Islet precursor cell (in vitro differentiated cells): ENCODE measurements at places on chromosomes 6 and 20.

- DNase-seq: no peak
These were observed 169.4 kb downstream of the SYNDIG1 start for GRCh38 chr20:24638591-24639548.

- no peak for DNase-seq
These were observed 74.8 kb upstream of the SHLD1 start for GRCh38 chr20:5675103-5676091.

- peak; percentile 22 for DNase-seq
These were observed 1.9 kb downstream of the TMEM239 start for GRCh38 chr20:2817891-2818595.

- no peak for DNase-seq
These were observed 549.8 kb downstream of the PRKN start for GRCh38 chr6:162177746-162178145.

GRCh38 chr20:8271727-8272126, 139.7 kb downstream of the PLCB1 start:
- no peak for DNase-seq

DNA sequence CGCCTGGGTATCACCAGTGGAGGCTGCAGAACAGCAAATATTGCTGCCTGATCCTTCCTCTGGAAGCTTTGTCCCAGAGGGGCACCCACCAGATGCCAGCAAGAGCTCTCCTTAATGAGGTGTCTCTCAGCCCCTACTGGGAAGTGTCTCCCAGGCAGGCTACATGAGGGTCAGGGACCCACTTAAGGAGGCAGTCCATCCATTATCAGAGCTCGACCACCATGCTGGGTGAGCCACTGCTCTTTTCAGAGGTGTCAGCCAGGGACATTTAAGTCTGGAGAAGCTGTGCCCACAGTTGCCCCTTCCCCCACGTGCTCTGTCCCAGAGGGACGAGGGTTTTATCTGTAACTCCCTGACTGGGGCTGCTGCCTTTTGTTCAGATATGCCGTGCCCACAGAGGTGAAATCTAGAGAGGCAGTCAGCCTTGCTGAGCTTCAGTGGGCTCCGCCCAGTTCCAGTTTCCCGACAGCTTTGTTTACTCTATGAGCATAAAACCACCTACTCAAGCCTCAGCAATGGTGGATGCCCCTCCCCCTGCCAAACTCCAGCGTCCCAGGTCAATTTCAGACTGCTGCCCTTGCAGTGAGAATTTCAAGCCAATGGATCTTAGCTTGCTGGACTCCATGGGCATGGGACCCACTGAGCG, 25.9 kb upstream of the AIG1 start:
- no peak for DNase-seq

DNA sequence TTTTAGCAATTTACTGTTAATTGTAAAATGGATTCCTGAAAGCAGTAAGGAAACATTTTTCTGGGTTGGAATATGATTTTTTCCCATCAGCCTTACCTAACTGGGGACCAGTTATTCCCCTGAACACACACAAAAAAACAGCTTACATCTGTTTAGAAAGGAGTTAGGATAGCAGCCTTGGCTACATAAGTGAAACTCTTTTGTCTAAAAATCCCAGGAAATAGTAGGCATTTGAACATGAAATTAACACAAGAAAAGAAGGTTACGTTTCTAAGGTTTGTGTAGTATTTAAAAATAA, 696.2 kb upstream of the MARCKS start:
- DNase-seq: no peak

DNA sequence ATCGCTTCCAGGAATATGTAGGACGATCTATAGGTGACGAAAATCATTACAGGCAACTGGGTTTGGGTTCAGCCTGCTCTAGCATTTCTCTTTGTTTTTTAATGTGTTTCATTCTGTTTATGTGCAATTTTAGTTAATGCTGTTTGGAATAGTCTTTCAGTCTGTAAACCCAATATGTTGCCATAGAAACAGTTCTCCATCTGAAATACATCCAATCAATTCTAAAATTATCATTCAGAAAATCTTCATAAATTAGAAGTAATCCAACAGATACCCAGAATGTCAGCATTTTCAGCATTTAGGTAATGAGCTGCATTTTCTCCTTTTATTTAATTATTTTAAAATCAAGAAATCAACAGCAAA, 34.8 kb upstream of the COL9A1 start:
- DNase-seq: no peak

DNA sequence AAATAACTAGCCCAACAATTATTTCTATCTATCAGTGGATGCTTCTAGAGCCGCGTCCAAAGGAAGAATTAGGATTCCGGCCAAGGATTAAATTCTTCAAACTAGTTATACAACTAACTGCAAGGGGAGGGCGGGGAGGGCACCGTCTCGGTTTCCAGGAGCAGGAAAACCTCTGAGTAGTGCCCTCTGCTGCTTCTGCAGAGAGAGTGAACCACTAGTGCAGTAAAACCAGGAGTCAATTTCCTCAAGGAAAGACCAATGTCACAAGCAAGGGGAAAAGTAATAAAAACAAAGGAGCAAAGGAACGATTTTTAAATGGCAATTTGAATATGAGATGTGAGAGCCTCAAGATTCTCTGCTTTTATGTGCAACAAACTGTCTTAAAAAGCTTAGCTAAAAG, 16.5 kb upstream of the UBE2J1 start:
- DNase-seq: peak; percentile 81

GRCh38 chr6:90463359-90463758, 123.5 kb downstream of the MAP3K7 start:
- no peak for DNase-seq

DNA sequence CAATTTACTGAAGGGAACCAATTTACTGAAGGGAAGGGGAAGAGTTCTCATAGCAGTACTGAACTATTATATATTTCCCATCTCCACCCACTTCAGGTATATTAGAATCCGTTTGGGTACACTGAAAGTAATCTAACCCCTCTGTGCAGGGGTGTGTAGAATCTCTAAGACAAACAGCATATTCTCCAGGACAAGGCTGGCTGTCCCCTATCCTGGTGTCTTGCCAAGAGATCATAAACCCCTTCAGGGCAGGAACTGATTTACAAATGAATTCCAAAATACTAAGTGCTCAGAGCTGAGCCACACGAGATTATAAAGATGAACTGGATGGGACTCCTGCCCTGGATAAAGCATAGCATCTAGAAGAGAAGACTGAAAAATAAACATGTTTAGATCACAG, 9.2 kb downstream of the ASF1A start:
- DNase-seq: no peak

GRCh38 chr20:53399083-53399482, 194.6 kb downstream of the ZNF217 start:
- no peak for DNase-seq

DNA sequence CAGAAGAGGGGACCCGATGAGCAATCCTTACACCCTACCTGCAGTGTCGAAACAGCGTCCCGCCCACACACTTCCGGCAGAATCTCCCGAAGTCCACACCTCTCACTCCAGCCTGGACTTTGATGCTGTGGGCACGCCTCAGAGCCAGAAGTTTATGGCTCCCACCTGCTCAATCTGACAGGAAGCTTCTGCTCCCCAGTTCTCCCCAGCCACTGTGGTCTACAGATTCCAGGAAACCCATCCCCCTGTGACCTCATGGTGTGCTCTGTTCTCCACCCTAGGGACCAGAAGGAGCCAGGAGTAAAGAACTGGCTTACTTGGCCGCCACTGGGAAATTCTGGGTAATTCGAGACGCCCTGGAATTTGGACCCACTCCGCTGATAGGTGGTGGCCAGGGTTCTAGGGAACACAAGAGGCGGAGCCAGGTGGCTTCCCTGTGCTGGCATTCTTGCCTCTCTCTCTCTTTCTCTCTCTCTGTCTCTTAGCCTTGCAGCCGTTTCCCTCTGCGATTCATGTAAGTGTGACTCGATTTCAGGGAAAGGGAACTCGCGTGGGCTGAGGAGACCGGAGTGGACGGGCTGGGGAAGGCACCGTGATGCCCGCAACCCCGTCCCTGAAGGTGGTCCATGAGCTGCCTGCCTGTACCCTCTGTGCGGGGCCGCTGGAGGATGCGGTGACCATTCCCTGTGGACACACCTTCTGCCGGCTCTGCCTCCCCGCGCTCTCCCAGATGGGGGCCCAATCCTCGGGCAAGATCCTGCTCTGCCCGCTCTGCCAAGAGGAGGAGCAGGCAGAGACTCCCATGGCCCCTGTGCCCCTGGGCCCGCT, at the start of gene TRIM15:
TSS of gene TRIM15 (plus strand) at position 457 of the 828 bp plus-strand sequence. CDS start at position 596, 139 bp downstream.
- peak; percentile 38 for DNase-seq

DNA sequence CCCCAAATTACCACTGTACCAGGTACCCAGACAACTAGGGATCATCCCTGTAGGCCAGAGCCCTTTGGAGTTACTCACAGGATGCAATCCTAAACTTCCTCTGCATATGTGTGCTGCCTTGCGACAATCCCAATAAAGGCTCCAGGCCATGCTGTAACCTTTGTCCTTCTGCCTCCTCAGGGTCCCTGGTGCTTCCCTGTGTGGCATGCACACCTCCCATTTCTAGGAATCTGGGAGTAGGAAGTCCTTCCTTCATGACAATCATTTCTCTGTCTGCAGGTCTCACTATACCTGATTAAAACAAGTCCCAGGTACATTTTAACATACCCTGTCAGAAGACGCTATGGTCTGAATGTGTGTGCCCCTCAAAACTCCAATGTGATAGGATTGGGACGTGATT, 37.0 kb upstream of the MCUR1 start:
- DNase-seq: no peak

- no peak for DNase-seq
These were observed 10.6 kb downstream of the MTCH1 start for GRCh38 chr6:36975231-36976006.

- DNase-seq: no peak
These were observed 35.8 kb downstream of the PDSS2 start for GRCh38 chr6:107423474-107423990.

- DNase-seq: no peak
These were observed 31.1 kb upstream of the F13A1 start for GRCh38 chr6:6351511-6352025.

GRCh38 chr6:142784344-142784743, 160.6 kb downstream of the HIVEP2 start:
- DNase-seq: no peak

DNA sequence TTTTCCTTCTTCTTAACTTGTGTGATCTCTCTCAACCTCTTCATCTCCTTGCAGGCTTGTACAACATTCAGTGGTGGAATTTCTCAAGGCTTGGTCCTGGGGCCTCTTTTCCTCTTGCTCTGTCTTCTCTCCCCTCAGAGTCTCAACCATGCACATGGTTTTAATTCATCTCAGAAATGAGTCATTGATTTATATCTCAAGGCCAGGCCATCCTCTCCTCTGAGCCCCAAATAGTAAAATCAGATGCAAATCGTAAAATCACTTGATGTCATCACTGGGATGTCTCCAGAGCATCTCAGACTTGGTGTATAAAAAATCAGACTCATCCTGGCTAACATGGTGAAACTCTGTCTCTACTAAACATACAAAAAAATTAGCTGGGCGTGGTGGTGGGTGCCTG, 85.0 kb downstream of the FNDC1 start:
- no peak for DNase-seq
